ENCODE measurements at places on chromosomes 5 and 9.

DNA sequence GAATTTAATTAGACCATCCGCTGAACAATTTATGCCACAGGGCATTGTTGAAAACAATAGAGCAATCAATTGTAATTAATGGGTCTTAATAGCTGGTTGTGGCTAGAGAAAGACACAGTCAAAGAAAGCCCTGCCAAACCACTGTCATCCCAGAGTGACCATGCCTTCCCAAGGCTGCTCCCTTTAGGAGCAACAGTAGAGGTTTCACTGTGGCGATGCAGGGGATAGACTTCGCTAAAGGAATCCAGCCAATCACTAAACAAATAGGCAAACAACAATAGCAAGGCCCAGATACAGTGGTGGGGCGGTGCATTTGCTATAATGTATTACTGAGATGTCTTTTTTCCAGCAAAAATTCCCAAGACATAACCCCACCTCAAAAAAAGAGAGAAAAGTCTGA, 87.8 kb upstream of the SLC27A6 start:
- DNase-seq = no peak

DNA sequence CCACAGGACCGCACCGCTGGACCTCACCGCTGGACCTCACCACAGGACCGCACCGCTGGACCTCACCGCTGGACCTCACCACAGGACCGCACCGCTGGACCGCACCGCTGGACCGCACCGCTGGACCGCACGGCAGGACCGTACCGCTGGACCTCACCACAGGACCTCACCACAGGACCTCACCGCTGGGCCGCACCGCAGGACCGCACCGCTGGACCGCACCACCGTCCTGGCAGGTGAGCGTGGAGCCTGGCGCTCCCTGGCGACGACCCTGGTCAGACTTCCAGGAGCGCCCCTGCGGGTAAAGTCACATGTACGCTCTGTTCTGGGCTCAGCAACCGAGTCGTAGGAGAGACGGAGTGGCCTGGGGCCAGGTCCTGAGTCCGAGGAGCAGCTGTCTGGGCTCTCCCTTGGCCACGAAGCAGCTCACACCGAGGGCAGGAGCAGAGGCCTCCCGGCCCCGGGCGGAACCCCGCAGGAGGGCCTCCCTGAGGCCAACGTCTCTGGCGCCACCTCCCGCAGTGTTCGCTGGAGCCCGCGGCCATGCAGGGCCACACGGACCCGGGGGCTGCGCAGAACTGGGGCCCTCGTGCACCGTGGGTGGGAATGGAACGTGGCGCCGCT, 30.5 kb downstream of the MRPL36 start:
- no peak for DNase-seq

DNA sequence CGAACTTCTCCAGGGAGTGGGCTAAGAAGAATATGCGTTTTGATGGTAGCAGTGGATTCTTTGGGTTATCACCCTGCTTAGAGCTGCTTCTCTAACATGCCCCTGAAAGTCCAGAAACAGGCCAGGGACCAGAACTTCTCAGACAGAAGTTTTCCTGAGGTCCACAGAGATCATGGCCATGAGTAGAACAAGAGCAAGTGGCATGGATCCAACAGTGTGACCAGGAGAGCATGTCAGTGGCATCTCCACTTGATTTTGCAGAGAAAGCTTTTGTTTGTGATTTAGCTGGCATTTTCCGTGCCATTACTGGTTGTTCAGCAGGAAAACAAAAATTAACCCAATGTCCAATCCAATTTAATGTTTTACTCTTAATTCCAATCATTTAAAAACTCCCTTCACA, 298.5 kb upstream of the CD180 start:
- no peak for DNase-seq

DNA sequence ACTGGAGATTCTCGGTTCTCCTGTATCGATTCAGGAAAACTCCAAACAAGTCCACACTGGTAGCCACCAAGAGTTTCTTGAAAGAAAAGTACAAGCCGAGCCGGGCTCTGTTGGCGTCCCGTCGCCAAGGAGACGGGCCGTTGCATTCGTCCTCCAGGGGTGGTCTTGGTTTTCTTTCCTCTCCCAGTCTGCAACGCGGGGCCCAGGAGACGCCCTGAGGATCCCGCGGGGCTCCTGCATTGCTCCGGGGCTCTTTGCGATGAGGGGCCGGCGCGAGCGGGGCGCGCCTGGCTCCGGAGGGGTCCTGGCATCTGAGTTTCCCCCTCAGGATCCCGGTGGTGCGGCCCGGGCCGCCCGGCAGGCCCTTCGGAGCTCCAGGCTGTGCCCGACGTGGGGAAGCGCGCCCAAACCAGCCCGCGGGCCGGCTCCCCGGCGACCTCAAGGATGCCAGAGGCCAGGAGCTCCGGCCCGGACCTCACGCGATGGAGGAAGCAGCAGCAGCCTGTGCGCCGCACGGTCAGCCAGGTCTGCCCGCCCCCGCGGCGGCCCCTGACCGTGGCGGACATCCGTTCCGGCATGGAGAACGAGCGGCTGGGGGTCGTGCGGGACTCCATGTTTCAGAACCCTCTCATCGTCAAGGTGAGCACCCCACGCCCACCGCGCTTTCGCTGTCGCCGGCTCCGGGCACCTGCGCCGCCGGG, at the start of gene CFAP77:
CFAP77 (plus strand) TSS at position 384 of the 701 bp plus-strand sequence; CDS start at position 445, 61 bp downstream.
- no peak for DNase-seq

GRCh38 chr5:57736716-57737115, 254.1 kb upstream of the ACTBL2 start:
- no peak for DNase-seq

GRCh38 chr9:98575379-98576346, 133.1 kb downstream of the GABBR2 start:
- no peak for DNase-seq

DNA sequence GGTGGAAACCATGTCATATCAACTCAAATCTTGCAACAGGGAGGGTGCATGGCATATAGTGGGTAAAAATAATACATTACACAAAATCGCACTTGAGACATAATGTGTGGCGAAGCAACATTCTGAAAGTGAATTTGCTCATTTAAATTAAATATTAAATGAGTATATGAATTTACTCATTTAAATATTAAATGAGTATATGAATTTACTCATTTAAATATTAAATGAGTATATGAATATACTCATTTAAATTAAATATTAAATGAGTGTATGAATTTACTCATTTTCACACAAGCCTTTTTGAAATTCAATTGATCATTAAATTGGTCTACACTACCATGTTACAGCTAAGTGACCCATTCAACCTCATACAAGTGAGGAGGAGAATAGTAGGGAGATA, 10.5 kb downstream of the MAST4 start:
- DNase-seq = no peak

GRCh38 chr5:80082731-80083100, 47.6 kb downstream of the THBS4 start:
- peak; percentile 41 for DNase-seq

GRCh38 chr9:93243112-93243511, 59.2 kb downstream of the WNK2 start:
- DNase-seq = no peak

DNA sequence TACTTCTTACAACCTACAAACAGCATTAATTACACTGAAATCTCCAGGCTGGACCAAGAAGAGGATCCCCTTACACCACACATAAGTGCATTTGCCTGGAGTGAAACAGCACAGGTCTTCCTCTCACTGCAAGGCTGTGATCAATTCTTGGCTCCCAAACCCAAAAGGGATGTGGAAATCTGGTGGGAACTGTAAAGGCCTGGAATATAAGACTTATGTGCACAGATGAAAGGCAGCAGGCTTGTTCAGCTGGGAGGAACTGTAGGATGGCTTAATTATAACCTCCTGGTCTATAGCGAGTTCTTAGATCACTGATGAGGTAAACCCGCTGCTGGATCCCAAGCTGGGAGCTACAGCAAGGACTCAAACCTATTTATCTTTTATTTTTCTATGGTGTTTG, 182.9 kb upstream of the TNC start:
- DNase-seq = no peak

DNA sequence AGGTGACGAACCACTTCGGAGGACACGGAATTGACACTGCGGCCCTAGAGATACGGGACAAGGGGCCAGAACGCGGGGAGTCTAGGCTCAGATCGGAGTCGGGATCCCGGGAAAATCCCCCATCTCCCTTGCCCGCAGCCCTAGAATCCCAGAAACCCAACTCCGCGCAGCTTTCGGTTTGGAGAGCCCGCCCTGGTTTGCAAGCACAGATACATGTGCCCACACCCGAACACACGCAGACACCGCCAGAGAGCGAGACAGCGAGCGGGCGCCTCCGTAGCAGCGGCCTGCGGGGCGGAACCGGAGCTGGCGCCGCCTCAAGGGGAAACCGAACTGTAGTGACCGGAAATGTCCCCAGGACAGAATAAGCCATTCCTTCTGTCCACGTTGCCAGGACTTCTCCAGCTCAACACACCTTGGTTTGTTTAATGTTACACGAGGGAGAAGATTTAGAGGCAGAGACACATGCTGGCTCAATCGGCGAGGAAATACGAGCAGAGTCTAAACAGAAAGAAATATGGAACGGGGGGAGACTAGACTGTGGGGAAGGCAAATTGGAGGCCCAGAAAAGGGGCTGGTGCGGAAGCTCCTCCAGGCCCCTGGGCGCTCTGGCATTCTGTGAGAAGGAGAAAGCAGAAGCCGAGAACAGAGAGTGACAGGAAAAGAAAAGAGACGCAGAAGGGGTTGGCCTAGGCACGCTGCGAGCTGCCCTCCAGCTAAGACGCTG, 2.9 kb upstream of the PAX5 start:
- DNase-seq = peak; percentile 59

DNA sequence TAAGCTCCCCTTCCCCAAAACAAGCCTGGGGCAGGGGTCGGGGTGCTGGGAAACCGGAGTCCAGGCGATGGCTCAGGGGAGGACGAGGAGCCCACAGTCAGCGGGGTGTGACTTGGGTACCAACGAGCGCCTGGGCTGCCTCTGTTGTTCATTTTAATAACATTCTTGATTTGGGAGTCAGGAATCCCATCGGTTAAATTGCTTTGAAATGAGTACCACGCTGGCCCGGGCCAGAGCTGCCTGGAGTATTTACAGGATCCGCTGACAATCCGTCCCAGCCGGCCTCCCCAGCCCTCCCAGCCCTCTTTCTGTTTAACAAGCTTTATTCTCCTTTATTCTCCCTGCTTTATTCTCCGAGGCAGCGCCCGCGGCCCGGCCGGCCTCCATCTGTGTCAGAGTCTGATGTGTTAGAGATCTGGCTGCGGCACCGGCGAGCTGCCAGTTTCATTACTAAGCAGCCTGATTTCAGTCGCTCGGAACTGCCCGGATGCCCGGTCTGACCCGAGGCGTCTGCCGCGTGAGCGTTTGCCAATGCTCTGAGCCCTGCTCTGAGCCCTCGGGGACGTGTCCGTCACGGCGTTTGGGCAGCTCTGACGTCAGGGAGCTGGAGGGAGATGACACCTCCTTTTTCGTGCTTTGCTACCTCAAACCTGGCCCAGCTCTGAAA, 16.5 kb upstream of the QRFP start:
- DNase-seq = no peak

DNA sequence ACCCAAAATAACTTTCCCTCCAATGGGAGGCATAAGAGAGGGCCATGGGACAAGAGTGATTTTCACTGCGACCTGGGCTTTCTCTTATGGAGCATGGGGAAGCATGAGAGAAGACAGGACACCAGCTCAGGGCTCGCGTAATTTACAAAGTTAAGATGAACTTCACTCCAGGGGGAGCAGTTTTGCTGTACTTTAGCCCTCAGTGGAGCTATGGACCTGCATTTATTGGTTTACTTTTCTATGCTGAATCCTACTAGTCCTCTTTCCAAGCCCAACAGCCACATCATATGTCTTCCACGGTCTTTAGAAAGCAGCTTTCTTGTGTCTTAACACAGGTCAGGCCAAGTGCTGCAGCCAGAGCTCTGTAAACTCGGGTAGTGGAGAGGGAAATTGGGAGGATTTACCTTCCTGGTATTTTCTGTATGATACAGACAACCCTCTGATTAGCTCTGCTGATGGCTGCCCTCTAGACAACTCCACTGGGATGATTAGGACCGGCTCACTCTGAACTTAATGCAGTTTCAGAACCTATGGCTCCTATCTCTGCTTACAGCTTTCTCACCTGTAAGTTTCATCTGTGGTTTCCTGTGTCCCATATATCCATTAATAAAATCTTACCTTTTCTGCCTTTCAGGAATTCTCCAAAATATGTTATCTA, 581.0 kb upstream of the RORB start:
- no peak for DNase-seq

DNA sequence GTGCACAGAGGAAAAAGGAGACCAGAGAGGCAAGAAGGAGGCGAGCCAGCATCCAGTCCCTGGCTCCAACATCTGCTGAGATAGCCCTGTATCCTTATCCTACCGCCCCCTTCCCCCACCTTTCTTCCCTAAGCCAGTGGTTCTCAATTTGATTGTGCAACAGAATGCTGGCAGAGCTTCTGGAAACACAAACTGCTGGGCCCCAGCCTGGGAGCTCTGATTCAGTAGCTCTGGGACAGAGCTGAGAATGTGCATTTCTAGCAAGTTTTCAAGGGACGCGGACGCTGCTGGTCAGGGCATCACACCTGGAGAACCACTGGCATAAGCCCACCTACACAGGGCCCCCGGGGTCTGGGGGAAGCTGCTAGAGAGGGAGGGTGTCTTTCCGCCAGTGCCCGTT, 21.1 kb downstream of the AK8 start:
- no peak for DNase-seq

DNA sequence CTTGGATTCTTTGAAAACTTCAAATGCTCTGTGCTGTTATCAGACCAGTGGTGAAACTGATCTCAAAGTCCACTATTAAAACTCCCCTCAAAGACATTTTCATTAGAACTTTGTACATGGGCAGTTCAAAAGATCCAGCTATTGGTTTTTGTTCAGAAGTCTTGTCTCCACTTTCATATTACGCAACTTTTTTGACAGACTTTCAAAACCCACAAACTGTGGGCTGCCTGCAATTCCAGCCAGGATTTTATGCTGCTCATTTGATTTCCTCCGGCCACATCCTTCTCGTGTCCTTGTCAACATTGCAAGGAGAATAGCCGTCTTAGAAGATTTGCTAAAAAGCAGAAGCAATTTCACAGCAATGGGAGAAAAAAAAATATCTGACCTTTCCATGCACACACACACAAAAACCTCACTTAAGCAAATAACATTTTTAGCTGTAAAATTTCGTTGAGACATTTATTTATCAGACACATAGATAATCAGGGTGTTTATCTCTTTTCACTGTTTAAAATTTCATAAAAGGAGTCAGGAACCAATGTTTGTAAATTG, 1990.5 kb downstream of the MAT2B start:
- no peak for DNase-seq

- no peak for DNase-seq
These were observed 49.6 kb upstream of the KIF2A start for GRCh38 chr5:62256161-62257019.

DNA sequence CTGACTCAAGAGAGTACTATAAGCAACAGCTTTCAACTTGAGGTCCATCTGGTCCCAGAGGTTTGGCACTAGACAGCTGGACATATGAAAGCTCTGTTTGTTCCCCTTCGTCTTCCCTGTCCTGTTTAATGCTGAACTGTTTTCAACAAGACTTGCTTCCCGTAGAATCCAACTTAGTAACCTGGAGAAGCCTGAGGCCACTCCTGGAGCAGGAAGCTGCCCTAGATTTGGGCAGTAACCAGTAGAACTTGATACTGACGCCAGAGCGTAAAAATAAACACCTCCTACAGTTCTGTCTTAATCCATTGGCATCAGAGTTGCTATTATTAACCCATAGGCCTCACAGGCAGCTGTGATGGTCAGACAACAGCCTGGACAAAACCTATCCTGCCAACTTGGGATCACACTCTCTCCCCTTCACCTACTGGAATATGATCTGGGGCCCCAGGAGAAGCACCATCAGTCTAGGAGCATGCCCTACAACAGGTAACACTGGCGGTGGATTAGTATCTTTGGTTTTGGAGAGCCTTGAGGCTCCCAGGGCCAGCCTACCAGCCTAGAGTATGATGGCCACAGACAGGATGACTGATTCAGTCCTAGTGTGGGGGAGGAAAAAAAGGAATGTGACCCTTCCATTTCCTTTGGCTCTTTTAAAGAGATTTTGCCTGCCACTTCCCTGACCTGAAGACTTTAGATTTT, 29.2 kb downstream of the RUSC2 start:
- DNase-seq = no peak
